ENCODE measurements at places on chromosomes 6 and 20.

GRCh38 chr6:150078788-150079187 is 9.9 kb upstream of the ULBP3 start:
- no peak for DNase-seq

DNA sequence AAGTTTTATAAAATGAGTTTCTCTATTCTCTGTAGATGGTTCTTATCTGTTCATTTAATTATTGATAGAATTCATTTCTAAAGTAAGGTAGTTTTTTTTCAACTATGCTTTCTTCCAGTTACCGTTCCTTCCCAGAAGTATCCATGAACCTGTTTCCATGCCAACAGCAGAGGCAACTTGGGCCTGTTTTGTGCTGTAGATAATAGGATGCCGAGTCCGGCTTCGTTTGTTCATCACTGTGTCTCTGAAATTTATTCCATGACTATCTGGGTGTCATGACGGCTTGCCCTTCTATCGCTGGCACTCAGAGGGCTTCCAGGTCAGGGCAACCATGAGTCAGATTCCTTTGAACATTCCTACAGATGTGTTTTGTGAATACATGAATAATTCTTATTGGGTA is 190.4 kb downstream of the SYNDIG1 start:
- DNase-seq, result no peak

DNA sequence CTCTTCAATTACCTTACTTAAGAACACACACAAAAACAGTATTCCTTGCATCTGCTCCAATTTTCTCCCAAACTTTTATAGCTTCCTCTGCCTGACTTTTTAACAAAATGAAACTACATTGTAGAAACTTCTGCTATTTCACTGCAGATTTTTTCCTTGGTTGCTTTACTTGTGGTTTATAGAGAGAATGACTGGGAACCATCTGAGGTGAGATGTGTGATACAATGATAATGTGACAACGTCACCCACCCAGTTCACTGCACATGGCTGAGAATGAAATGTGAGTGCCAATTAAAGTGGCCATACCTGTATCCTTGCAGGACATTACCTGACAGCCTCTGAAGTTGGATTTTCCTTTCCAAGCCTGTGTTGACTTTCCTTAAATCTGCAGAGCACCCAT is 258.4 kb downstream of the CD83 start:
- no peak for DNase-seq

GRCh38 chr6:43625393-43625992 is 3.6 kb downstream of the GTPBP2 start:
- DNase-seq, result no peak

DNA sequence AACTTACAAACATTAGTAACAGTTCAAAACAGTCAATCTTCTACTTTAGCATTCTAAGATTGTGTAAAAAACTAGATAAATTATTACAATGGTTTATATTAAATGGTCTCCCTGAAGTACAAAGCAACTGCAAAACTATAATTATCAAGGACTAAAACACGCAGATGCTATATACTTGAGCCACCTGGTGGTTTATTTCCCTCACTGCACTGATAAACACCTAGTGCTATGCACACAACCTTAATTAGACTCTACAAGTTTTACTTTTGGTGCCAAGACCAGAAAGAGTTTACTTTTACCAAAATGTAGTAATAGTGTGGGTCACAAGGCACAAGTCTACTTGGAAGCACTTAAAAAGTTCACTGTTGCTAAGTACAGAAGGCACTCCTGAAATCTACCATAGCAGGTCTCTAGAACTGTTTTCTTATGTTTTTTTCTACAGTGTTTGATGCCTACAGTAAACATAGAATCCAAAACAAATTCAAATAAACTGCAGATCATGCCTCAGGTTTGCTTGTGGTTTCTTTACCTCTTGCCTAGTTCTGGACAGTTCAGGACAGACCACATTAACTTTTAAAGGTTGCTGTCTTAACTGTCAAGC is 49.2 kb downstream of the GMDS start:
- peak; percentile 82 for DNase-seq

DNA sequence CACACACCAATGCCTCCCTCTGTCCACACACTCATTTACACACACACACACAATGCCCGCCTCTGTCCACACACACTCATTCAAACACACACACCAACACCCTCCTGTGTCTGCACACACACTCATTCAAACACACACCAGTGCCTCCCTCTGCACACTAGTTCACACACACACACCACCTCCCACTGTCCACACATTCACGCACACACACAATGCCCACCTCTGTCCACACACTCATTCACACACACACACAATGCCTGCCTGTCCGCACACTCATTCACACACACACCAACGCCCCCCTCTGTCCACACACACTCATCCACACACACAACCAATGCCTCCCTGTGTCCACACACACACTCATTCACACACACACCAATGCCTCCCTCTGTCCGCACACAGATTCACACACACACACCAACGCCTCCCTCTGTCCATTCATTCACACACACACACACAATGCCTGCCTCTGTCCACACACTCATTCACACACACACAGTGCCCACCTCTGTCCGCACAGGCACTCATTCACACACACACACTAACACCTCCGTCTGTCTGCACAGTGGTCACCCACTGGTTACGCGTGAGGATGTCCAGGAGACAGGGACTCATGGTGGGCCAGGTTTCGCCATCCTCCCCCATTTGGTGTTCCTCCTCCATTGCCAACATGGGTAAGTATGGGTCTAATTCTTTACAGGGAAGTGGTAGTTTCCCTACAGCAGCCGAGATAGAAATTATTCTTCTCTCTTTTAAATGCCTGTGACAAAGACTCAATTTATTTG is 62.4 kb upstream of the THBS2 start:
- DNase-seq, result no peak

DNA sequence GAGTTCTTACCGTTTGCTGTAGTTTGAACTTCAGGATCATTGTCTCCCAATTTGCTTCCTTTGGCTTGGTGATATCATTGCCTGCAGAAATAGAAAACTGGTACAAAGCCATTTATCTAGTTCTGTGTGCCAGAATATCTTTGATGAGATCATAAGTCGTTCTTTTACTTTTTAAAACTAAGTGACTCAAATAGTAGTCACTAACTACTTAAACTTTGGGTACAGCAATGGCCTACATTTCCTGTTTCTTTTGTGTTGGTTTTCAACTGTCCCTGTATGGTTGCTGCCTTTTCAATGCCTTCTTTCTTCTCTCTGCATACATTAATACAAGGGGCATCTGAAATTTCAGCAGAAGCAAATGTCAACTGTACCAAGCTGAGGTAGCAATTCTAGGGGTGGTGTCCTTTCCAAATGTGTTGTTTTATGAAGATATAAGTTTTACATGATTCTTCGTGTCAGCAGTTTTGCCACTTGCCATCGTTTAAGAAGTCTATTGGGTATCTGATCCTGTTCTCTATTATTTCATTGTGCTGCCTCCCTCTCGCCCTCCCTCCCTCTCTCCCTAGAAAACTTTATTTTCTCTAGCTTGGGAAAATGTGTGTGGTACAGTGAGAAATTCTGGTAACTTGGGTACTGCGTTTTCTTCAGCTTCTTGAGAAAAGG is 238.5 kb downstream of the FARS2 start:
- DNase-seq, result no peak

DNA sequence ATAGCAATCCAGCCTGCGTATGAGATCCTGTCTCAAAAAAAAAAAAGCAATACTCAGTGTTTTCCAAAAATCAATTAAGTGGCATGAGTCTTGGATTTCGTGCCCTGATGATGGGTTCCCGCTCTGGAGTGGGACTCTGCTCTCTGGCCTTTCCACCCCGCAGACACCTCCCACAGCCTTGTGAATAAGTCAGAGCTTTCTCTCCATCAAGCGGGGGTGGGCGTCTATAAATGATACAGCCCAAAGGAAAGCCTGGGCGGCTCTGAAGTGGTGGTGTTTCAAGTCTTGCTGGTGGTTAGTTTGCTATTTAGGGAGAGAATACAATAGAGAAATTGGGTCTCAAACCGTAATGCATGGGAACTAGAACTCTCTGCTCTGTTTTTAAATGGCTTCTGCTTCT is 52.5 kb upstream of the TAGAP start:
- no peak for DNase-seq

DNA sequence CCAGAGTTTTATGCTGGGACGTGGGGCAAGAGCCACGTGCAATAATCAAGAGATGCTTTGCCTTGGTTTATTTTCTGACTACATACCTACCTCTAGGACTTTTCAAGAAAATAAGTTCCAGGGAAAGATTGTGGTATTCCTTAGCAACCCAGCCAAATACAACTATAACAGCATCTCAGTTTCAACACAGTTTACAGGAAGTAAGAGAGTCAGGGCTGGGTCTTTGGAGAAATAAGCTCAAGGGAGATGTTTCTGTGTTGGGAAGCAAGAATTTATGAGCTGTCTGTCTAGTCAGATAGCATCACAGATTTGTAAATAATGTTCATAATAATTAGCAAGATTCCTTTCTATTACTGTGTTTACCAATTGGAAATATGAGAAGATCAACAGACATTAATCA is 35.1 kb downstream of the MAP3K5 start:
- no peak for DNase-seq

DNA sequence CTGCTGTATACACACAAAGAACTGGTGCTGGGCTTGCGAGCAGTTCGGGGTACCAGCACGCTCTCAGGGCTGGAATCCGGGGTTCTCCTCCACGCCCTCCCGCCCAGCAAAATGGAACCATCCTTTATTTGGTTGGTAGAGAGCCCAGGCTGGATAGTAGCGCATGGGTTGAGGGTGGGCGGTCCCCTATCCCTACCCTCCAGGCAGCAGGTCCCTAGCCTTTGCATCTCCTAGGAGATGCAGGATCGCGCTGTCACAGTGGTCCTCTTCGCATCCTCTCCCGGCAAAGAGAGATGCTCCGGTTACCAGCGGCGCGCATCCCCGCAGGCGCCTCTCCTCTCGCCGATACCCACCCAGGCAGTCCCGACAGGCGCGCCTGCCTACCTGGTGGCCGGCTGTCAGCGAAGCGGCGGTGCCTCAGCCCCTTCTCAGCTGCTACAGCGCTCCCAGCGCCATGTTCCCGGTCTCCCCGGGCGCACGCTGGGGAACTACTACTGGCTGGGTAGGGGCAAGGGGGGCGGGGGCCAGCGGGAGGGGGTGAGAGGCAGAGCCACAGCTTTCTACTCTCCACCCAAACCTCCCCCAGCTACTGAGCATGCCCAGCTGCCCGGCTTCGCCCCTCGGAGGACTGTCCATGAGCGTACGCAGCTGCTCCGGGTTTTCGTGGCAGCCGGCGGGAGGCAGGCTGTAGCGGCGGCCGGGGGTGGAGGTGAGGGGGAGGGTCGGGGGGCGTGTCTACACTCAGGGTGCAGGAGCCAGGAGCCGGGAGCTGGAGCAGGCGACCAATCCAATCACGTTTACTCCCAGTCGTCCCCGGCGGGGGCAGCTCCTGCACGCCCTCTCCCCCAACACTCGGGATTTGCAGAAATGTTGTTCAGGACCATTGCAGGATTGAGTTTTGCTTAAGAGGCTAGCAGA is at the start of gene PAK5:
PAK5 (minus strand) TSS at position 699 of the 918 bp plus-strand sequence. CDS start 194,748 bp downstream, outside the sequence.
- peak; percentile 77 for DNase-seq

DNA sequence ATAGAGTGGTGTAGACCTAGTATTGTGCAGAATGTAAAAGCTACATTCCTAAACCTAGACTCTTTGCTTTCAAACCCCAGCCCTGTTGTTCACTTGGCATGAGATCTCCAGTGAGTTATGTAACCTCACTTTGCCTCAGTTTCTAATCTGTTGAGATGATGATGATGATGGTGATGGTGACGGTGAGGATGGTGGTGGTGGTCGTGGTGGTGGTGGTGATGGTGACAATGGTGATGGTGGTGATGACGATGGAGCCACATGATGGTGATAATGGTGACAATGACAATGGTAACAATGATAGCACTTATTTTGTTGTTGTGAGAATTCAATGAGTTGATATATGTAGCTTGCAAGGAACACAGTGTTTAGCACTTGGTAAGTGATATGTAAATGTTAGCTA is 80.3 kb downstream of the FAXC start:
- no peak for DNase-seq

DNA sequence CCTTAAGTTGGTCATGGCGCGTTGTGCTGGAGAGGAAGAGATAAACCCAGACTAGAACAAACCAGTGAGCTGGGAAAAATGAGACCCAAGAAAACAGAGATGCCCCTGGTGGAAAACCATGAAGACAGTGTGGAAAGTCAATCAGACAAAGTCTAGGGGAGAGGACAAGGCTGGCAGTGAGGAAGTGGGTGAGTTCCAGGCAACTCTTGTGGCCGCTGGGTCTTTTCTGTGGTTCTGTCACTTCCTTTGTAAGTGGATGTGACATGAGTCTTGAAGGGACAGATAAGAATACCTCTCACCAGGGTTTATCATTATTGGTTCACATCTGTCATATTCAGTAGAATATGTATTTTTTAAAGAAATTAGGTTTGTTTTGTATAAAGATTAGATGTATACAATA is 738.4 kb downstream of the DHX35 start:
- DNase-seq, result no peak

GRCh38 chr6:12605888-12606345 is 110.7 kb upstream of the PHACTR1 start:
- DNase-seq, result peak; percentile 80

DNA sequence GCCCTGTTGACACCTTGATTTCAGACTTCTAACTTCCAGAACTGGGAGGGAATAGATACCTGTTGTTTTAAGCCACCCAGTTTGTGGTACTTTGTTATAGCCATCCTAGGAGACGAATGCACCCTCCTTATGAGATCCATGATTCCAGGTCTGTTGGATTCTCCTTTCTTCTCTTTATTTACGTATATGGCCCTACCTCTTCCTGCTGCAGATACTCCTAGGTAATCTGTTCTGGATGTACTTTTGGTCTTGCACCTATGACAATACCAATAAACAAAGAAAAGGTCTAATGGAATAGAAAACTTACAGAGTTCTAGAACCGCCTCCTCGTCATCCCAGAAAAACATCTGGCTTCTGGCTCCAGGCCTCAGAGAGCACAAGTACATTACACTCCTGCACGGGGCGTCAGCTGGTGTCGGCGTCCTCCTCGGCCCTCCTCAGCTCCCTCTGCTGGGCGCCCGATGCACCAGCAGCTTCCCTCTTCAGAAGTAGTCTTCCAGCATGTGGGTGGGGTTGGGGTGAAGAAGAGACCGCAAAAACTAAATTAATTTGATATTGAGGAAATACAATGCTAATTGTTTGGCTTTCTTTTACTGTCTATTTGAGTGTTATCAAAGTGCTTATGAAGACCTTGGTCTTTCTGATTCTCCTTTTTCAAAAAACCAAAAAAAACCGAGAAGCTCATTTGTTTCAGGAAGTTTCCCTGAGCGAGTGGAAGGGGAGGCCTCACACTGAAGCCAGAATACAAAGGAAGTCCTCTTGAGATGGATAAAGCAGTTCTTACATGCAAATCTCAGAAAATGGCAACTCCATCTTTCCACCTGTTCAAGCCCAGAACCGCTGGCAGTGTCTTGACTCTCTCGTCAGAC is 9.7 kb upstream of the ATXN1 start:
- DNase-seq, result peak; percentile 54

- no peak for DNase-seq
Observed at GRCh38 chr6:43799551-43800297, 29.7 kb downstream of the VEGFA start.

- DNase-seq, result no peak
Observed at GRCh38 chr6:41372832-41373626, 37.6 kb downstream of the NCR2 start.

- no peak for DNase-seq
Observed at GRCh38 chr6:114945392-114945791, 602.6 kb upstream of the HS3ST5 start.

GRCh38 chr6:81940451-81940985 is 188.0 kb upstream of the TENT5A start:
- no peak for DNase-seq
